ENCODE measurements at places on chromosomes 4 and X. TPM values are rescaled to one million over a fixed set of nuclear protein-coding genes. Genes with fewer than 3 reads are reported as not detected.

The NSG1 gene
- polyA plus RNA-seq, result 19.7 TPM

The NEK1 gene
- 11.9 TPM for polyA plus RNA-seq

The SYN1 gene
- polyA plus RNA-seq, result 0.58 TPM

The ERAS gene
- not detected for polyA plus RNA-seq

The SULT1E1 gene
- not detected for polyA plus RNA-seq

The HAND2 gene
- polyA plus RNA-seq, result not detected

The CT45A3 gene
- not detected for polyA plus RNA-seq

The YIPF7 gene
- polyA plus RNA-seq, result not detected
